ENCODE measurements at places on chromosomes 4 and X.

GRCh38 chrX:53718073-53718472 is 31.6 kb upstream of the HUWE1 start:
- no peak for DNase-seq

- no peak for DNase-seq
These were observed 298.7 kb upstream of the EMCN start for GRCh38 chr4:100816436-100817045.

- no peak for DNase-seq
These were observed 15.7 kb downstream of the FOXR2 start for GRCh38 chrX:55638933-55639332.

DNA sequence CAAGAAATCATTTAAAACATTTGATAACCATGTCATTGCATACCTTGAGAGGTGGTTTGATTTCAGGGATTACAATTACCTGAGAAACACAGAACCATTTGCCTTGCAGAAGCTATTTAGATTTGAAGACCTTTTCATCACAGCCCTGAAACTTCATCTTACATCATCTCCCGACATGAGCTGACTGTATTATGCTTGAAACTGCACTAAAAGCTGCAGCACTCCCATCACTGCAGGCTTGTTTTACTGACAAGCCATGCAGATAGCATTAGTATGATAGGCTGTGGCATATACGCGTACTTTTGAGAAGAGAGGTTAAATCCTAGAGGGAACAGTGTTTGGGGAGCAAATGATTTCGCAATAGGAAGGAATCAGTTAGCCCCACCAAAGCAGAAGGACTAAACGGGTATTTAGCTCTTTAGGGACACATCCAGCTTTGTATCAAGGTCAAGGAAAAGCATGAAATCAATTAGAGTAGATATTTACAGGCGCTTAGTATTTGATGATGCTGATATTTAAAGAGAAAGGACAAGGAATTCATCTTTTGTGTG is 133.2 kb upstream of the DIAPH2 start:
- DNase-seq, result no peak

DNA sequence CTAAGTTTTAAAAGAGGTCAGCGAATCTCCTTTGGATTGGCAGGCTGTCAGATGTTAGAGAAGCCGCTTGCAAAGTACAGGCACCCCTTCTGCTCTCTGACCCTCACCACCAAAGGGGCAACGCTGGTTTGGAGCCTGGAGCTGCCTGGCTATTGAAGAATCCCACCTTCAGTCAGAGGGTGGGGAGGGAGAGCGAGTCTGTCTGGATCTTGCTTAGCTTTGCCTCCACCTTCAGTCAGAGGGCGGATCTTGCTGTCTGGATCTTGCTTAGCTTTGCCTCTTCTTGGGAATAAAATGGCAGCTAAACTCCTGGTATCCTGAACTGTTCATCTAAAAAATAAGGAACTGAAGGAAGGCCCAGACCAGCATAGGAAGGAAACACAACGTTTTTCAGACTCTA is 7.3 kb downstream of the CCDC110 start:
- DNase-seq, result no peak

DNA sequence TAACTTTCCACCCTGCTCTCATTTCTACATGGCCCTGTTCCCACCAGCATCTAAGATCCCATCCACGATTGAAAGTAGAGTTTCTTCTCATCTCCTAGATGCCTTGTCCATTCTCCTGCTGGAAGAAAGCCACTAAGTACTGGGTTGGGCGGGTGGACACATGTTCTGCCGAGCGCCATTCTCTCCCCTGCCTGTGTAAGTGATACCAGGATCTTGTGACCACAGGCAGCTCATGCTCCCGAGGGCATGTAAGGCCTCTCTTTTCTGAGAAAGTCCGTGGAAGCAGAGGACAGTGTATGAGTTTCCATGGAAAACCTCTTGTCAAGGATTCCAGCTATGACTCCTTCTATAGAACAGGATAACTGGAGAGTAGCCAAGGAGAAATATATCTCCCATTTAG is 3.3 kb upstream of the SLC25A4 start:
- no peak for DNase-seq

GRCh38 chr4:3687538-3687937 is 78.6 kb upstream of the ADRA2C start:
- DNase-seq, result no peak

All from effector CD8-positive, alpha-beta T cell (primary cell).